ENCODE measurements at places on chromosomes 1 and 21.

- DNase-seq: no peak
Observed at GRCh38 chr21:28754127-28754611, 238.5 kb downstream of the LTN1 start.

DNA sequence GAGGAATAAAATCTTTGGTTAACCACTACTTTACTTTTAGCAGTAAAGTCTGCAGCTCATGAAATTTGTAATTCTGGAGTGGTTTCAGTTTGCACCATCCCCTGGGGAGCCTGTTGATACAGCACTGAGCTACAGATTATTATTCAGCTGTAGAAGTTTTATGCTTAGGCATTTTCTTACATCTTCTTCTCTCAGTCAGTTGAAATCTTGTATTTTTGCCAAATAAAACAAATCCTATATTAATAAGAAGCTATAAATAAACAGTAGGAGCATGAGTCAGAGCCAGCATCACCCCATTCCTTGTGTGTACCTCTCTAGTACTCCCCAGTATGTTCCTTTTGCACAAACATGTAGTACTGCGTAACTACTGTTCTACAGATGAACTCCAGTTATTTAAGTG lies 118.9 kb downstream of the ATF6 start:
- no peak for DNase-seq

DNA sequence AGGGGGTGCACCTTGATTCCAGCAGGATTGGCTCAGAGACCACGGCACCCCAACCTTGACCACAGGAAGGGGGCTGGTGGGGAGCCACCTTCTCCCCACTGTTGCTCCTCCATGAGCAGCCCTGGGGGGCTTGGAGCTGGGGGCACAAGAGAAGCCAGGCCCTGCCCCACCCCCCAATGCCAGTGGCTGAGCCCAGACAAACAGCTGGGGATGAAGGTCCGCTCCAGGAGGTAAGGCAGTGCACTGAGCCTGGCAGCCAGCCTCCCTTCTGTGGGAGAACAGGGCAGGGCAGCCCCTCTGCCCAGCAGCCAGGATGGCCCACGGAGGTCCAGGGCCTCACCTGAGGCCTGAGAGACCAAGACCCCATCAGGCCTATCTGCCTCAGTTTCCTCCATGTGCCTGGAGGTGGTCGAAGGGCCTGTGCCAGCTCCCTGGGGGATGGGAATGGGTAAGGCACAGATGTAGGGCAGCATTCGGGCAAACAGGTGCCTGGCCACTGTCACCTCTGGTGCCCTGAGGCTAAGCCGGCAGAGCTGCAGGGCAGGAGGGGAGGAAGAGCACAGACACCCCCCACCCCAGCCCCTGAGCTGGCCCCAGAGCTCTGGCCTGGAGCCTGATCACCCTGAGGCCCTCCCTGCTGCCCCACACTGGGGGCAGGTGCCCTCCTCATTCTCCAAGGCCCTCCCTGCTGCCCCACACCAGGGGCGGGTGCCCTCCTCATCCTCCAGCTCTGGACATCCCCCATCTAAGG lies 7.1 kb downstream of the ITGB2 start:
- no peak for DNase-seq

- no peak for DNase-seq
Observed at GRCh38 chr1:116515702-116516101, 55.1 kb downstream of the CD58 start.

GRCh38 chr21:40151611-40152010 lies 284.4 kb downstream of the PCP4 start:
- no peak for DNase-seq

GRCh38 chr1:21307663-21308305 lies 17.5 kb upstream of the ECE1 start:
- DNase-seq: no peak

- DNase-seq: no peak
Observed at GRCh38 chr1:12472798-12473551, 145.0 kb downstream of the DHRS3 start.

GRCh38 chr1:203343956-203344754 lies 6.8 kb downstream of the FMOD start:
- DNase-seq: no peak

GRCh38 chr1:25675729-25676476 lies 59.3 kb downstream of the MAN1C1 start:
- DNase-seq: no peak

- DNase-seq: no peak
Observed at GRCh38 chr1:109928591-109929111, 18.0 kb downstream of the CSF1 start.

- no peak for DNase-seq
Observed at GRCh38 chr1:118791094-118791691, 196.9 kb downstream of the TBX15 start.

GRCh38 chr1:82299656-82300055 lies 498.9 kb downstream of the ADGRL2 start:
- no peak for DNase-seq

- no peak for DNase-seq
Observed at GRCh38 chr1:44911026-44911425, 68.0 kb upstream of the PTCH2 start.

DNA sequence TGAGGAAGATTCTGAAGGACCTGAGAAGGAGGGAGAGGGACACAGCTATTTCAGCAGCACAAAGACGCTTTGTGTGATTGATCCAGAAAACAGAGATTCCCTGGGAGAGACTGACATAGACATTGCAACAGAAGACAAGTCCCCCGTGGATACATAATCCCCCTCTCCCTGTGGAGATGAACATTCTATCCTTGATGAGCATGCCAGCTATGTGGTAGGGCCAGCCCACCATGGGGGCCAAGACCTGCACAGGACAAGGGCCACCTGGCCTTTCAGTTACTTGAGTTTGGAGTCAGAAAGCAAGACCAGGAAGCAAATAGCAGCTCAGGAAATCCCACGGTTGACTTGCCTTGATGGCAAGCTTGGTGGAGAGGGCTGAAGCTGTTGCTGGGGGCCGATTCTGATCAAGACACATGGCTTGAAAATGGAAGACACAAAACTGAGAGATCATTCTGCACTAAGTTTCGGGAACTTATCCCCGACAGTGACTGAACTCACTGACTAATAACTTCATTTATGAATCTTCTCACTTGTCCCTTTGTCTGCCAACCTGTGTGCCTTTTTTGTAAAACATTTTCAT lies 161.3 kb upstream of the SGIP1 start:
- DNase-seq: no peak

- DNase-seq: no peak
Observed at GRCh38 chr1:153210206-153210605, 7.0 kb downstream of the LELP1 start.

DNA sequence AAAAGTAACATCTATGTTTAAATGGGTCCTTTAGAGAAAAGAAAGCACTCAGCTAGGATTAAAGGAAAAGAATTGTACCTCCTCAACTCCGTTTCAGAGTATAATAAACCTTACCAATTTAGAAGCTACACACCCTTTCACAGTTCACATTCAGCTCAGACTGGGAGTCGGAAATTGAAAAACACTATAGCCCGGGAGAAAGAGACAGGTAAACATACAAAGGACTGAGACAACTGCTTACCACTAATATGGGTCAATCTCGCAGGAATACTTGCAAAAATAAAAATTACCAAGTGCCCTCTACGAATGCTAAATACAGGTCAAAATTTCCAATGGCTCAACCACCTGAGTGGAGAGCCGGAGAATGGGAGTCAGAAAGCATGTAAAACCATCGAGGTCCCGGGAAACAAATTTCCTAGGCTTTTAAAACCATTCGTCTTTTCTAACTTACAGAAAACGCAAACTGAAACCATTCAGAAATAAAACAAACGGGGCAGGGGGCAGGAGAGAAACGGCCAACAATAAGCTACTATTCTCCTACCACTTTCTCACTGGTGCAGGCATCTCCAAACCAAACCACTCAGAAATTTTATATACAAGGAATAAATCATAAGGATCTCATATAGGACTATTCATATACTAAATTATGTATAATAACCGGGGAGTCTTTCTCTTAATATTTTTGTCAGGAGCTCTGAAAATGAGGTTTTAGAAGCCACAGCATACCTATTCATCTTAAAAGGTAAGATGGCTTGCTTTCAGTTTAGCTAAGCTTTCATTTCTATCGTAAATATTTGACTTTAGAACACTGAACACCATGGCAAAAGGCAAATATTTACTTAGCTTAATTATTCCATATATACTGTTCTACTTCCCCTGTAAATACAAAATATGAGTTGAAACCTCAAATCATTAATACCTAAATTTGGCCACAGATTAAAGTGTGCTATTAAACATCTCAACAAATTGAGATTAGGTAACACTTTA lies 136.5 kb downstream of the RERE start:
- DNase-seq: peak; percentile 23

DNA sequence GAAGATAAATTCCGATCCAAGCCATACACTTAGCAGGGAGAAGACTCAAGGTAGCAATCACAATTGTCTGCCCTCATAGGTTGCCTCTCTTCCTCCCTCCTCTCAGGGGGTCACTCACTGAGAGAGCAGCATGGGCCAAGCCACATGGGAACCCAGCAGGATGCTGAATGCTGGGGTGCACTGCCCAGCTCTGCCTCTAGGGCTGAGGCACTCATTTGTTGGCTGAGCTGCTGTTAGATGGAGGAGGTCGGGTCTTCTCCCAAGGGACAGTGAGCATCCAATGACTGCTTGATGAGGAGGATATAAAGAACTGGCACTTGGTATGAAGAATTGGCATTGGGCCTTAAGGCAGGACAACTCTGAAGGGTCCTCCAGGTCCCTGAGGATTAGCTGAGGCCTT lies 418.8 kb downstream of the SIPA1L2 start:
- DNase-seq: no peak

All from NCI-H345 (cell line).